ENCODE measurements at places on chromosomes 12 and 14.

GRCh38 chr12:89721291-89721987 lies 12.8 kb upstream of the ATP2B1 start:
- DNase-seq, result no peak

- DNase-seq, result no peak
These were observed 84.8 kb downstream of the BICD1 start for GRCh38 chr12:32191445-32191844.

DNA sequence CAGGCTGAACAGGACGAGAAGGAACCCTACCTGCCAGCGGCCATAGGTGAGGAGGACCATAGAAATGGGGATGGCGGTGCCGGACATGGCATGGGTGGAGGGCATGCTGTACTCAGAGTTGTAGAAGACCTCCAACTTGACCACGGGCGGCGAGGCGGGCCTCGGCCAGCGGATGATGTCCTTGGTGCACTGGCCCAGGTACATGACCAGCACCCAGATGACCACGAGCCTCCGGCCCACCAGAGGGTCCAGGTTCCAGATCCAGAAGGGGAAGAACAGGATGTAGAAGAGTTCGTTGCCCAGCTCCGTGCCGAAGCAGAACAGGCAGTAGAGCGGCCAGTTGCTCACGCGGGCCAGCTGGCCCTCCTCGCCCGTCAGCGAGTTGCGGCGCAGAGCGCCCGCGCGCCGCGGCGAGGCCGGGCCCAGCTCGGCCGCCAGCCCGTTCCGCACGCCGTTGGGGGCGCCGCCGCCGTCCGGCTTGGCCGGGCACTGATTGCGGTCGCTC lies 582 bp downstream of the SGPP1 start:
- DNase-seq, result no peak

DNA sequence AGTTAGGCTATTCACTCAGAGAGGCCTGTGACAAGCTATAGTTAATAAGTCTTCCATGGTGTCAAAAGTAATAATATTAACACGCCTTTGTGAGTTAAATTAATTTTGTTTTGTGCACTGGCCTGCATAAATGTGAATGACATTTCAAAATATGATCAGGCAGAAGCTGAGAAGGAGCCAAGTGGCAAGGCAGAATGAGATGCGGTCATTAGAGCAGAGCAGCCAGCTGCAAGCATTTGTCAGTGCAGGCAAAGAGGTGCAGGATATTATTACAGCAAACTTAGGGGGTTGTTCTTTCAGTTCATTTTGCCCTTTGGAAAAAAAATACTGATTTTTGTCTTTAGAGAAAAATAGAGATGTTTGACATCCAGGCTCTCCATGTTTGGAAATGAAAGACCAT lies 364.5 kb downstream of the PAWR start:
- DNase-seq, result no peak

GRCh38 chr14:79383475-79383874 lies 827.8 kb downstream of the DIO2 start:
- no peak for DNase-seq

GRCh38 chr12:10276774-10277173 lies 30.9 kb upstream of the KLRD1 start:
- no peak for DNase-seq

GRCh38 chr14:68544081-68544892 lies 248.6 kb downstream of the ZFP36L1 start:
- DNase-seq, result no peak

- DNase-seq, result no peak
These were observed 6.0 kb downstream of the P3H3 start for GRCh38 chr12:6834254-6834653.

DNA sequence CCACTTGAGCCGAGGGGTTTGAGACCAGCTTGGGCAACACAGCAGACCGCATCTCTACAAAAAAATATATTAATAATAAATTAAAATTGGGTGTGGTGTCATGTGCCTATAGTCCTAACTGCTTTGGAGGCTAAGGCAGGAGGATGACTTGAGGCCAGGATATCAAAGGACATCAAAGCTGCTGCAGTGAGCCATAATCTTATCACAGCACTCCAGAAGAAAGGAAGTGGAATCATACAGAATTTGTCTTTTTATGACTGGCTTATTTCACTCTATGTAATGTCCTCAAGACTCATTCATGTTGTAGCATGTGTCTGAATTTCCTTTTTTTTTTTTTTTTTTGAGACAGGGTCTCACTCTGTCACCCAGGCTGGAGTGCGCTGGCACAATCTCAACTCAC lies 43.9 kb upstream of the NUDT4 start:
- DNase-seq, result no peak

DNA sequence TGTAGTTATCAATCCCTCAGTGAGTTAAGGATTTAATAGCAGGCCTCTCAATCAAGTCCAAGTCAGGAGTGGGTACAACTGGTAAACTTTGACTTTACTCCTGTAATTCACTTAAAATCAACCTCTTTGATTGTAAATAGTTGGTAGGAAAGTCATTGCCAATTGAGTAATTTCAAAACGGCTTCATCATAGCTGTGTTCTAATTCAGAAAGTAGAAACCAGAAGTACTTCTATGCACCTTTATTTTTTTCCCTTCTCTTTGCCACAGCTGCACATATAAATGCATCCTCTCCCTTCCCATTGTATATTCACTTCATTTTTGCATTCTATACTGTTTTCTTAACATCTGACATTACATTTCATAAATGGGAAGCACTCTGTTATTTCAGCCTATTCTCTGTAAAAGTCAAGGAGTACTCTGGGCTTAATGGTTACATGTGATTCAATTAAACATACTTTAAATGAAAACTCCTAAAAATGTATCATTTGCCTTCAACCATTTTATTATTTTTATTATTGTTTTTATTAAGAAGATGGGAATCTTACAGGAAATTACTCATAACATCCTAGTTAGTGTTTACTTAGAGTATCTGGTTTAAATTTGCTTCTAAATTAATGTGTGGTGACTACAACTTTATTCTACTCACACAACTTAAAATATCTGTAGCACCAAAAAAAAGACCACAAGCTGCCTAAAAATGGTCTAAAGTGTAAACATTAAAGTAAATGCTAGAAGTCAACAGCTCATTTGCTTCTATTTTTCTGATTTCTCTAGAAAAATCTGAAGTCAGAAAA lies 171.2 kb downstream of the CEP128 start:
- DNase-seq, result no peak

- DNase-seq, result no peak
These were observed 11.7 kb upstream of the RIN3 start for GRCh38 chr14:92501891-92502351.

DNA sequence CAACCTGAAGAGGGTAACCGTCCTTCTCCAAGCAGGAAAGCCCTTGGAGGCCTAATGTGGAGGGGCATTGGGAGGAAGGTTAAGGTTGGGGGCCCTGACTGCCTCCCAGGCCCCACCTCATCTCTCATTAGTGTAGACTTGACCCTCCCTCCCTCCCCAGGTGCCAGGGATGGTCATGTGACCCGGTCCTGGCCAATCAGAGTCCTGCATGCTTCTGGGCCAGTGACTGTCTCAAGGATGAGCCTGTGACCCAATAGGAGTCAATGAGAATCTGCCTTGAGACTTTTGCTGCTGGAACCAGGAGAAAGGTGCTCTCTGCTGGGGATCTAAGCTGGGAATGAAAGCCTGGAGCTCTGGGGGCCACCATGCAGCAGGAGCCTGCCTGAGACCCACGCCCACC lies 70.8 kb downstream of the NCOR2 start:
- DNase-seq, result no peak

DNA sequence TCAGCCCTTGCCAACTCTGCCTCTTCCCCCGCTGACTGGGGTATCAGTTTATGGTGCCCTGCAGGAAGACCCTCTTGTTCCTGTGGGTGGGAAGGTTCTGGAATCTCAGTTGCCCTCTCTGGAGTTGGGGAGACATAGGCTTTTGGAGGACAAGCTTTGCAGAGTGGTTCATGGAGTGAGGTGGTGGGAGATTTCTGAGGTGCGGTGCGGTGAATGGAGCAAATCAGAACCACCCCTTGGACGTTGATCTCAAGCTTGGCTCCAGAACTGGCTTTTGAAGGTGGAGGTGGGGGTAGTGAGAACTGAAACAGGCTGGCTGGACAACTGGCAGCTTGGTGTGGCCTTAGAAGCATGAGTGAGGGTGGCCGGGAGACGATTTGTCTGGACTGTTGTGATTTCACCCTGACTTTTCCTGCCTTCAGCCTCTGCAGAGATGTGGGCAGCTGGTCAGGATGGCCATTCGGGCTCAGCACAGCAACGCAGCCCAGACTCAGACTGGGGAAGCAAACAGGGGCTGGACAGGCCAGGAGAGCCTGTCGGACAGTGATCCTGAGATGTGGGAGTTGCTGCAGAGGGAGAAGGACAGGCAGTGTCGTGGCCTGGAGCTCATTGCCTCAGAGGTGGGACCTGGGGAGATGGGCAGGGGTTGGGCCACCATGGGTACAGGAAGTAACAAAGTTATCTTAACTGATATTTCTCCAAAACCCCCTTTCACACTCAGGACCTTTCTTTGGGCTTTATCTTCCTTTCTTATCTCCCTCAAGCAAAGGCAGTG lies 1.1 kb downstream of the SHMT2 start:
- no peak for DNase-seq

- no peak for DNase-seq
These were observed 16.3 kb downstream of the BORCS5 start for GRCh38 chr12:12372946-12373722.

- DNase-seq, result no peak
These were observed 380.1 kb upstream of the KITLG start for GRCh38 chr12:88960213-88960878.

- DNase-seq, result no peak
These were observed 9.3 kb downstream of the CACNB3 start for GRCh38 chr12:48827513-48828096.

GRCh38 chr14:89848165-89848564 lies 106.4 kb downstream of the EFCAB11 start:
- no peak for DNase-seq

GRCh38 chr12:91109148-91109564 lies 2.1 kb downstream of the LUM start:
- DNase-seq, result no peak

GRCh38 chr12:82818271-82819035 lies 131.7 kb downstream of the TMTC2 start:
- no peak for DNase-seq

DNA sequence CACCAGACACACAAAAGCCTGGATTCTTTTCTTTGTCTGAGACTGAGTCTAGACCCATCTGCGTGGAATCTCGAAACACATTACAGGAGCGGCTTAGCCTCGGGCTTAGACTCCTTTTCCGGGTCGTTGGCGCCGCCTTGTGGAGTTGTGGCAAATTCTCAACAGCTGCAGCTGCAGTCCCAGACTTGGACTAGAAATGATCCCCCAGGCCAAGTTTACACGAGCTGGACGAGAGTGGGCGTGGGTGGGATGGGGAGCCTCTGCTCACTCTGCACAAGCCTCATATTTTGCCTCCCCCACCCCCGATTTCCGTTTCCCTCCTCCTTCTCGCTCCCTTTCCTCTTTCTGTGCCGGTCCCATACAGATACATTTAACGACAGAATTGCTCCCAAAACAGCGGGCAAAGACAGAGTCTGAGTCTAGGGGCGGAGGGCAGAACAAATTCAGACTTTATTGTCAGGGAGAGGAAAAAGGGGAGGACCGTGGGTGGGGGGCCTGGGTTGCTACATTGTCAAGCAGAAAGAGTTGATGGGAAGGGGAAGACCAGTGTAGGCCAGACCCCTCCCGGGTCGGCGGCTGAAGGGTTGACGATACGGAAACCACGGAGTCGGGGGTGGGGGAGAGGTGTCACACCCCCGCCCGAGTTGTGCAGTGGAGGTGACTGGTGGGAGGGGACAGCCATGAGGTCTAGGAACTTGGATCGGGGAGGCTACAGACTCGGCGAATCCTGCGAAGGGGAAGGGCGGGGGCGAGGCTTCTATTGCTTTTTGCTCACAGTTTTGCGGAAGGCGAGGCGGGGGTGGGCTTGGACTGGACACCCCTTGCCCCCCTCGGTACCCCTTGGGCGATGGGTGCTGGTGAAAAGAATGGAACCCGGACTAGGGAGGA lies 4.7 kb upstream of the GPR84 start:
- DNase-seq, result peak; percentile 72

Data from amygdala (tissue), 56 donors.